ENCODE measurements at places on chromosomes 4 and X.

DNA sequence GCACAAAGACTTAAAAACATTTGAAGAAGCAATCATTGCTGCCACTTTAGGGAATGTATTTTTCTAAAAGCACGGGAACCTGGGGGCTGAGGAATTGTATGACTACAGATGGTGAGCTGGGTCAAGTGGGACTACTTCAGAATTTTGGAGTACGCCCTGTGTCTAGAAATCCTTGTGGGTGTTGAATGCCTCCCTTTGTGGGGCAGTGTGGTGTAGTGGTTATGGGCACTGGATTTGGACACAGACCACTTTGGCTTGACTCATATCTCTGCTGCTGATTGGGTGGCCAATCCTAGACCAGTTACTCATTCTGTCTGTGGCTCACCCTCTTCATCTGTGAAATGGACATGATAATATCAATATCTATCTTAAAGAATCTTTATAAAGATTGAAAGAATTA, 155.0 kb upstream of the RPS6KA3 start:
- DNase-seq: no peak

DNA sequence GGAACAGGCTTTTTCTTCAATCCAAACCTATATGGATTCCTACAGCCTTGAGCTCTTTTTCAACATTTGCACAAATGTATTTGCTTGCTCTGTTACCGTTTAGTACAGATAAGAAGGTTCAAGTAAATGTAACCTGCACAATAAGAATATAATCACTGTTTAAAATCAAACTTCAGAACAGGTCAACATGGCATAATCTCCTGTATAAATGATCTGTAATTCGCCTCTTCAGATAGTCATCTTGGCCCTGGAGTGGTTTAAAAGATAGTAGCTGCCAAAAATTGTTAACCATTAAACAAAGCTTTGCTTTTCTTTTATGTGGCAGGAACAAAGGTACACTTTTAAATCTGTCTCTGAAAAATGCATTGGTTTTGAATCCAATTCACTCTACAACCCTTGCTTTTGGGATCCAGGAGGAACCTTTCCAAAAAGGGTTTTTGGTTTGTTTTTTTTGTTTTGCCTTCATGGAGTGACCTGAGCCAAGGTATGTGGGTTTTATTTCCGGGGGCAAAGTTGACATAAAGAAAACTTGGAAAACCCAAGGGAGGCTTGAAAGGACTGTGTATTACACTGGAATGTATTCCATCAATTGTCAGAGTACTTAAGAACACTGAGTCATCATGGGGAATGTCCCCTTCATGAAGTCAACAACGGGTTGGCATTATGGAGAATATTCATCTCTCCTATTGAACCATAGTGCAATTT, 210.4 kb upstream of the HCCS start:
- DNase-seq: peak; percentile 62

GRCh38 chr4:93693141-93693540, 135.4 kb upstream of the ATOH1 start:
- DNase-seq: no peak

DNA sequence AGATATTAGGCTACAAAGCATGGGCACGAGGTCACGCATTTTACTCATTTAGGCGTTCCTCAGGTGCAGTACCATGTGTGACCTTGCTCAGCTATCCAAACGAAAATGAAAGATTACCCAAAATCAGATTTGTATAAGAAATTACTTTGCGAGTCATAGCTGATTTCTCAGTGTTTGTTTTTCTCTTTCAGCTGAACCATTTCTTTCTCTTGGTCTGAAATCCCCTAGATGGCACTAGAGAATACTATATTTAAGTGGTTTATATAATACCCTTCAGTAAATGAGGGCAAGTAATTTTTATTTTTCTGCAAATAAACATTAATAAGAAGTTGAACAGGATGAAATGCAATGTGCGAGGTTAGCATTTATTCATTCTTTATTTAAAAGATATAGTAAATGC, 496.6 kb downstream of the STIM2 start:
- DNase-seq: peak; percentile 61

DNA sequence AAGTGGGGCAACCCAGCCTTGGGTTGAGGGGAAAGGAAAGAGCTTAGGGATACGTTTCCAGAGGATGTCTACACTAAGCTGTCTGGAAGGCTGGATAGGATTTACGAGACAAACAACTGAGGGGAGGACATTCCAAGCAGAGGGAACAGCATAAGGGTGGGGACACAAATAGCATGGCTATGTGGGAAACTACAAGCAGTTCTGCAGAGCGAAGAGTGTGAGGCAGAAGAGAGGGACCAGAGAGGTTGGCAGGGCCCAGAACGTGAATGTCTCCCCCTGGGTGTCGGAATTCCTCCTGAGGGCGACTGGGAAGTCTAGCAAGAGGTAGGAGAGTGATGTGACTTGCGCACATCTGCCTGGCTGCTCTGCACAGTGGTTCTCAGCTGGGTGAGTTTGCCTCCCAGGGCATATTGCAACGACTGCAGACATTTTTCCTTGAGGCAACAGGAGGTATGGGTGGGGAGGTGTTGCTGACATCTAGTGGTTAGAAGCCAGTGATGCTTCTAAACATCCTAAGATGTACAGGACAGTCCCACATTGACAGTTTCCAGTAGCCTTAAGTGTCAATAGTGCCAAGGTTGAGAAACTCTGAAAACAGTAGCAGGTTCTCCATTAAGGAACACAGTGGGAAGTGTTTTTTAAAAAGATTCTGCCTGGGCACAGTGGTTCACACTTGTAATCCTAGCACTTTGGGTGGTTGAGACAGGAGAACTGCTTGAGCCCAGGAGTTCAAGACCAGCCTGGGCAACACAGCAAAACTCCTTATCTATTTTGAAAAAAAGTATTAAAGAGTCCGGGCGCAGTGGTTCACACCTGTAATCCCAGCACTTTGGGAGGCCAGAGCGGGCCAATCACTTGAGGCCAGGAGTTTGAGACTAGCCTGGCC, 9.2 kb downstream of the NDUFA1 start:
- peak; percentile 65 for DNase-seq

DNA sequence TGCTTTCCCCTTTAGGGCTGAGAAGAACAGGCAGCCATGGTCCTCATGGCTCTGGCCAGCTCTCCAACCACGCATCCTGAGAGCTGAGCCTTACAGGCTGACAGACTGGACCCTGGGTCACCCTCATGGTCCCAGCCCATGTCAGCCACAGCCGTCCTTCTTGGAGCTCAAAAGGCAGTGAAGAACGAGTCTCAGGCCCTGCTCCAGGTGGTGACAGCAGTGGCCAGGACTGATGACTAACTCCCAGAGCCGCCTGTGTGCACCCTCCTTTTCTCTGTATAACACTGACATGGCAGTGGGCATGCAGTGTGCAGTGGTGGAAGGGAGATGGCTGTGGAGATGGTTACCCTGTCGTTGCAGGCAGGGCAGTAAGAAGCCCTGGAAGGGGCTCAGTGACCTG, 10.3 kb upstream of the DUSP9 start:
- DNase-seq: no peak

DNA sequence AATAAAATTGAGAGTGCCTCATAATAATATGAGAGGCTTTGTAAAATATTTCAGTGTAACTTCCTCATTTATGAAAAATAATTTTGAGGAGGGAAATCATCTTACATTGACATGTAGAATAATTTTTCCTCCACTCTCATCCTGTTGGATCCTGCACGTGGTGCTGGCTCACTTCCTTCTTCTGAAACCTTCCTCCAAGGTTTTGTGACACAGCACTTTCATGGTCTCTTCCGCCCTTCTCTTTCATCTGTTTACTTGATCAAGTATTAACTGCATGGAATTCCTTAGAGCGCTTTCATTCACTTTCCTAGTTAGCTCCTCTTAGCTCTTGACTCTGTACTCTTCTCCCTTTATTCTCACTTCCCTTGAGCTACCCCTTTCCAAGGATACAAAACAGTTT, 246.5 kb downstream of the RAPGEF2 start:
- no peak for DNase-seq

GRCh38 chr4:113826421-113826820, 64.9 kb upstream of the CAMK2D start:
- no peak for DNase-seq

- no peak for DNase-seq
These were observed 6.0 kb upstream of the DUSP9 start for GRCh38 chrX:153640736-153641575.

- no peak for DNase-seq
These were observed 35.2 kb upstream of the ZNF518B start for GRCh38 chr4:10492464-10492863.

GRCh38 chrX:39253551-39253950, 452.3 kb downstream of the MID1IP1 start:
- DNase-seq: no peak

DNA sequence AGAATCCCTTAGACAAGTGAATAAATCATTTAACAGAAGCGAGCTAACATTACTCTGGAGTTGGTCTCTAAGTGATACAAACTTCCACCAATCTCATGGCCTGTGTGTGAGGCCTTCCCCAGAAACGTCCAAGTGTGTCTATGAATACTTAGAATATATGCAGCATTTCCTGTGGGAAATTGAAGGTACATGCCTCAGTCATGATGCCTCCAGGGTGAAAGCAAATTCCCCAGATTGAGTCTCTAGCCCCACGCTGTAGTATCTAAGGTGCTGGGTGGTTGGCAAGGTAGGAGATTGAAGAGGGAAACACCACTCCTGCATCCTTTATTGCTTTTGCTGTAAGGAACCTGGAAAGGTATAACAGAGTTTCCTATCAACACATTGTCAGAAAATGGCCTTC, 113.8 kb downstream of the IL13RA2 start:
- DNase-seq: no peak

- DNase-seq: no peak
These were observed 85.1 kb downstream of the SORBS2 start for GRCh38 chr4:185726931-185727330.

DNA sequence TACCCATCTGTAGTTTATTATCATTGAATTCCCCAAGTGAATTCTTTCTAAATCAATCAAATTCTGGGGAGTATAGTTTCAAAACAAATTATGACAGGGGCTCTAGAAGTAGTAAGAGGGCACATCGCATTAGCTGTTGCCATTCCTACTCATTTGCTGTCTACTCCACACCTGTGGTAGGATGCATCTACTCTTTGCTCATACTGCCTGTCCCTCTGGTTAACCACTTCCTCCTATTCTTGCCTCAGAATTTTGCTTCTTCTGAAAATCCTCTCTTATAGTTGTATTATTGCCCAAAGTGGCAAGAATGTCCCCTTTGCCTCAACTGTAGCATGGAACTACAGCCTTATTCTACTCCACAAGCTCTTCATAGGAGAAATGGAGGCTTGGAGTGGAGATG, 12.7 kb upstream of the DGKK start:
- DNase-seq: no peak

DNA sequence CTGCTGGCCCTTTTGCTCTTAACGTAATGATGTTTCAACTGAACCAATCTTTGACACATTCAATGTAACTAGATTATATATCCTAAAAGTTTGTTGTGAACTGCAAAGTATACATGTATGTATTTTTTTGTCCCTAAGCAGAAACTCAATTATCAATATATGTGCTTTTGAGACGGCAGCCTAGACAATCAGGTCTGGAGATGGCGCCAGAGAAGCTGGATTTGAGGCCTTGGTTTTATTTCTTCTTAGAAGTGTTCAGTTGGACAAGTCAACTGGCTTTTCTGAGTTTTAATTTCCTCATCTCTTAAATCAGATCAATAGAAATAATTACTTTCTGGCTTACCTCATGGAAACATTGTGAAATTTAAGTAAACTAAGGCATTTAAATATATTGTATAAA, 62.5 kb downstream of the DCAF8L1 start:
- DNase-seq: no peak

- DNase-seq: no peak
These were observed 27.6 kb upstream of the GTPBP6 start for GRCh38 chrX:346034-346813.

DNA sequence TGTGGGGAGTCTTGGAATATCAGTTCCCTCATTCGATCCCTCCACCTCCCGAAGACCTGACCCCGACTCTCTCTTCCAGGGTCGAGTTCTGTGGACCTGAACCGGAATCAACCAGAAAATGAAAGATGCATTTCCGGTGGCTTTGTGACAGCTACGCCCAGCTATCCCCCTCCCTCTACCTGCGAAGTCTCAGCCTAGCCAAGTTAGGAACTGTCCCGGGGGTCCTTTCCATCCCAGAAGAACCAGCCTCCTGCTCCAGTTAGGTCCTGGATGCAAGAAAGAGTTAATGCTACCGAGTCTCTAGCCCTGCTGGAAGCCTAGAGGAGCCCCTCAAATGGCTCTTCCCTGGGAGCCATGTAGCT, 13.4 kb upstream of the ETDC start:
- no peak for DNase-seq

DNA sequence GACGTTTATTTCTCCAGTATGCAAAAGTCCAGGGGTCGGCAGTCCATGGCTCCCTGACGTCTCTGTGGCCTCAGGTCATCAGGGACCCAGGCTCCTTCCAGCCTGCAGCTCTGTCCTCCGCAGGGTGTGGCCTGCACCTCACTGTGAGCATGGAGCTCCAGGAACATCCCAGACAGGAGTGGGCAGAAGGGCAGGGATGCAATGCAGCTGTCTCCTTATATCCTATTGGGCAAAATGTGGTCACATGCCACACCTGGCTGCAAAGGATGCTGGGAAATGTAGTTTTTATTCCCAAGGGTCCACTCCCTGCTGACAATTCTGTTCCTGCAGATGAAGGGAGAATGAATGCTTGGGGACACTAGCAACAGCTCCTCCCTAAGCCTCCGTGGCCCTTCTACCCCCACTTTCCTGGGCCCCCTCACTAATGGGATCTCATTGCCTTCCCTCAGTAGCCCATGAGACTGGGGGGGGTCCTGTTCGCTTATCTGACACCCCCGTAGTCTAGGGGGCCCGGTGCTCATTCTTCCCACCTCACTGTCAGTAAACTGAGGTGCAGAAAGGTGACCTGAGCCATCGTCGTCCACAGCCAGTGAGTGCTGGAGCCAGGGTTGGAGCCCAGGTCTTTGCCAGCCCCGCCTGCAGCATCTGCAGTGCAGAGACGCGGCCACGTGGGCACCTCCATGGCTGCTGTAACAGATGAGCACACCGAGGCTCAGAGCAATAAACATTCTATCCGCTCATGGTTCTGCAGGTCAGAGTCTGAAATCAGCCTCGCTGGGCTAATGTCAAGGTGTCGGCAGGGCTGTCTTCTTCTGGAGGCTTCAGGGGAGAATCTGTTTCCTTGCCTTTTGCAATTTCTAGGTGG, 5.9 kb upstream of the GRPEL1 start:
- peak; percentile 74 for DNase-seq

DNA sequence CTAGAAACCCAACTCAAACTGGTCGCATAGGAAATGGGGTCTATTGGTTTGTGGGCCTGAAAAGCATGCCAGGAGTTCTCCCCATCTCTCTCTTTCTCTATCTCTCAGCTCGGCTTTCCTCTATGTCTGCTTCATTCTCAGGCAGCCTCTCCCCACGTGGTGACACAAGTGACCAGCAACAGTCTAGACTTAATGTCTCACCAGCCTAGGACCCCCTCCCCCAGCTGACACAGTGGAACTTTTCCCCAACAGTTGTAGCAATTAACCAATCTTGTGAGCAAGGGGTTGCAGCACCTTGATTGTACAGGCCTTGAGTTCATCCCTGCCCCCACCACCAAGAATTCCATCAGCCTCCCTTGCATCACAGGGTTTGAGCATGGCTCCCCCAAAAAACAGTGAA, 159.8 kb upstream of the KIT start:
- DNase-seq: no peak

GRCh38 chrX:13051167-13051528, 6.7 kb upstream of the FAM9C start:
- DNase-seq: no peak

GRCh38 chr4:184235526-184235925, 17.9 kb upstream of the ENPP6 start:
- DNase-seq: no peak

All from ELR (cell line).